Type B pancreatic cell (in vitro differentiated cells): ENCODE measurements at places on chromosomes 12 and 14.

DNA sequence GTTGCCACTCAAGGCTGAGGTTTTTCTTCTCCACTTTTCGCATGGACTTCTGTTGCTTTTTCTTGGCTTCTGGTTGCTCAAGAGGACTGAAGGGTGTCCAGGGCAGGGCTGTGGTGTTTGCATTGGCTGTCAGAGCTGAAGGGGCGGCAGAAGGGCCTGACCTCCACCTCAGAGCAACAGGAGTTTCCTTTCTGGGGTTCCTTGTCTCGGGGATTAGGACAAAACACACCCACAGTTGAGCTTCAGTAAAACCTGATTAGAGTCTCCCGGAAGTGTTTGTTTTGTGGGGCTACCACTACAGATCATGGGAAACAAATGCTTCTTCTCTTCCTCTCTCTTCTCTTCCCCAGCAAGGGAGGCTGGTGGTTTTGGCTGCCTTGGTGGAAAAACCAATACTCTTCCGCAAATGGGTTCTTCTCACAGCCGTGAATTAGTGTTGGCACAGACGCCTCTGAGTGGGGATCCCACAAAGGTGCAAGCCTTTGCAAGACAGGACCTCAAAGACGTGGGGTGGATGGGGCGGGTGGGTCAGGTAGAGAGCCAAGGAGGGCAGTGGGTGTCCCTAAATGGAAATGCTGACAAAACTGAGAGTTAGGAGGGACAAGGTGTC is 317.7 kb upstream of the TBX3 start:
- no peak for DNase-seq

GRCh38 chr12:119780786-119781434 is 96.2 kb downstream of the CIT start:
- no peak for DNase-seq

- no peak for DNase-seq
Observed at GRCh38 chr14:105330491-105330895, 15.9 kb downstream of the PACS2 start.

- DNase-seq = no peak
Observed at GRCh38 chr14:80658733-80659132, 282.8 kb downstream of the CEP128 start.

GRCh38 chr12:56321027-56321426 is 5.2 kb upstream of the CNPY2 start:
- no peak for DNase-seq

GRCh38 chr12:87200289-87200979 is 828.8 kb downstream of the C12orf50 start:
- DNase-seq = no peak

GRCh38 chr12:39412210-39412609 is 30.7 kb downstream of the KIF21A start:
- DNase-seq = no peak

- no peak for DNase-seq
Observed at GRCh38 chr12:92769124-92769901, 66.5 kb downstream of the PLEKHG7 start.

DNA sequence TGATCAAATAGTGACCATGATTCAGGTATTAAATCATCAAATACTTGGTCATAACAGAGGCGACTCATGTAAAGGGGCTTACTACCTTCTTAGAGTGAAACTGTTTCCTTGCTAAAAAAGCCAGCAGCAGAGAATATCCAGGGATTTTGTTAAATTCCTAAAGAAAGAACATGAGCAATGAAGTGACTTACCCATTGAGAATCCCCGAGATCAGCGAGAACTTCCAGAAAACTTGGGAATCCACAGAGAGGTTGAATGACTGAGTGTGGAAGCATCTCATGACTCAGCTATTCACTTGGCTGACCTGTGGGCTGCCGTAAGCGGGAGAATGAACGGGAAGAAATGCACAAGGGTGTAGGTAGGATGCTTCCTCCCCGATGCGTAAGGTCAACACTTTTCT is 85.3 kb upstream of the KCNA1 start:
- no peak for DNase-seq

GRCh38 chr14:93725002-93725582 is 63.2 kb downstream of the PRIMA1 start:
- no peak for DNase-seq

DNA sequence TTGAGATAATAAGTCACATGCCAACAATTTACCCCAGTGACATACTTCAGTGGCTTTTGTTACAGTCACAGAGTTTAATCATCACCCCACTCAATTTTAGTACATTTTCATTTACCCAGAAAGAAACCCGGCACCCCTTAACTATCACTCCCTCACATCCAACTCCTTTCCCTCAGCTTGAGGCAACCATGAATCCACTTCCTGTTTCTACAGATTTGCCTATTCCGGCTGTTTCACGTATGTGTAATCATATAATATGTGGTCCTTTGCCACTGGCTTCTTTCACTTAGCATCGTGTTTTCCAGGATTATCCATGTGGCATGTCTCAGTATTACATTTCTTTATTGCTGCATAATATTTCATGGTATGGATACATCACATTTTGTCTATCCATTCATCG is 147.5 kb downstream of the CFAP54 start:
- DNase-seq = no peak

- DNase-seq = no peak
Observed at GRCh38 chr12:105674871-105675699, 344.6 kb downstream of the C12orf75 start.

- no peak for DNase-seq
Observed at GRCh38 chr14:90785471-90785870, 30.8 kb downstream of the TTC7B start.

DNA sequence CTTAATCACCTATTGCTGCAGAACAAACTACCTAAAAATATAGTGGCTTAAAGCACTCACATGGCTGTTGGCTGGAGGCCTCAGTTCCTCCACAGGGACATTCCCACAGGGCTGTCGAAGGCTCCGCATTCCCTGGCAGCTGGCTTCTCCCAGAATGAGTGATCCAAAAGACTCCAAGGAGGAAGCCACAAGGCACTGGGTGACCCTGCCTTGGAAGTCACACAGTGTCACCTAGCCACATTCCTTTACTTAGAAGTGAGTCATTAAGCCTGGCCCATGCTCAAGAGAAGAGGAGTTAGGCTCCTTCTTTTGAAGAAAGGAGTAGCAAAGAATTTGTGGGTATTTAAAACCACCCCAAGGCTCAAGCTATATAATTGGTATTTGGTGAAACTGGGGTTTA is 63.9 kb upstream of the MAP1LC3B2 start:
- no peak for DNase-seq

DNA sequence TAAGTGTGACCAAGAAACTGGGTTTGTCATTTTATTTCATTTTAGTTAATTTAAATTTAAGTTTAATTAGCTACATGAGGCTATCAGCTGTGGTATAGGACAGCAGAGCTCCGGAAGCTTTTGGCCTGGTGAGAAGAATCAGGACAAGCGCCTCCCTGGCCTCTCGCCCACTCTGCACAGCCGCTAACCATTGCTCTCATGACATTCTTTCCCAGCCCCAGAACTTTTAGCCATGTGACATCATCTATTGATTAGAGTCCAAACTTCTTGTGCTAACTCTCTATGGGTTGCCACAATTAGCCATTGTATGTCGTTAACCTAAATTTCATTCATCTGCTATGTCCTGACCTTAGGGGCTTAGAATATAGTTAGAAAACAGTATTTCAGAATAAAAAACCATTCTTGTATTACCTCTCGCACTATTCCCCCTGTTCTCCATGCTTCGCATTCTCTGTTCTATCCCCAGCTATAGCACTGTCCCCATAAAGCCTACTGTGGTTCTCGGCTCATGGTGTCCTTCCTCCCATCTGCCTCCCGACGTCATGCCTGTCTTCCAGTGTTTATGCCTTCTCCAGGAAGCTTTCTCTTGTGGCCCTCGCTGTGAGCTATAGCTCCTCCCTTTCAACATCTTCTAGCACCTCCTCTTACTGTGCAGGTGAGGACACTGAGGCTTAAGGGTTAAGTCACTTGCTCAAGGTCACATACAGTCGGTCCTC is 23.5 kb downstream of the SSH1 start:
- DNase-seq = no peak

DNA sequence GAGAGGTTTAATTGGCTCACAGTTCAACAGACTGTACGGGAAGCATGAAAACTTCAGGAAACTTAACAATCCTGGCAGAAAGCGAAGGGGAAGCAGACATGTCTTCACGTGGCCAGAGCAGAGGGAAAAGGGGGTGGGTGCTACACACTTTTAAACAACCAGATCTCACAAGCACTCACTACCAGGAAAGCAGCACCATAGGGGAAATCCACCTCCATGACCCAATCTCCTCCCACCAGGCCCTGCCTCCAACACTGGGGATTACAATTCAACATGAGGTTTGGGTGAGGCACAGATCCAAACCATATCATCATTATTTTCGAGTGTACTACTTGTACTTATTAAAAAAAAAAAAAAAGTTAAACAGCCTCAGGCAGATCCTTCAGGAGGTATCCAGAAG is 29.9 kb downstream of the RXYLT1 start:
- no peak for DNase-seq

DNA sequence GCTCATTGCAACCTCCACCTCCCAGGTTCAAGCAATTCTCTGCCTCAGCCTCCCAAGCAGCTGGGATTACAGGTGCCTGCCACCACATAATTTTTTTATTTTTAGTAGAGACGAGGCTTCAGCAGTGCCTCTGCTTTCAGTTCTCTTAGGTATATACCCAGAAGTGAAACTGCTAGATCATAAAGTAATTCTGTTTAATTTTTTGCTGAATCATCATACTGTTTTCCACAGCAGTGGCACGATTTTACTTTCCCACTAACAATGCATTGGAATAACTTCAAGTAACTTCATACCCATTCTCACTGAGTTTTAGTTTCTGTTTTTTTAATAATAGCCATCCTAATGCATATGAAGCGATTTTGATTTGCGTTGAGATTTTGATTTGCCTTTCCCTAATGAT is 148.0 kb upstream of the G2E3 start:
- no peak for DNase-seq

- DNase-seq = no peak
Observed at GRCh38 chr12:15520083-15520482, 197.8 kb downstream of the PTPRO start.

DNA sequence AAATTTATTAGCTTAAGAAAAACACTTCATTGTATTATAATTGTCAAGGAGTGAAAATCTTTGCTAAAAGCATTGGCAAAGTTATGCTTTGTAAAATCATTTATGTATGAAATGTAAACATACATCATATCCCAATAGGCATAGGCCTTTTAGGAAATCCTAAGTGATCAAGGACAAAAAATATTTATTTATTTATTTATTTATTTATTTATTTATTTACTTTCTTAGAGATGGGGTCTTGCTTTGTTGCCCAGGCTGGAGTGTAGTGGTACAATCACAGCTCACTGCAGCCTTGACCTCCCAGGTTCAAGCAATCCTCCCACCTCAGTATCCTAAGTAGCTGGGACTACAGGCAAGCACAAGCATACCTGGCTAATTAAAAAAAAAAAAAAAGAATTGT is 32.0 kb upstream of the DLGAP5 start:
- no peak for DNase-seq

- DNase-seq = no peak
Observed at GRCh38 chr14:78709795-78710557, 539.8 kb downstream of the NRXN3 start.

DNA sequence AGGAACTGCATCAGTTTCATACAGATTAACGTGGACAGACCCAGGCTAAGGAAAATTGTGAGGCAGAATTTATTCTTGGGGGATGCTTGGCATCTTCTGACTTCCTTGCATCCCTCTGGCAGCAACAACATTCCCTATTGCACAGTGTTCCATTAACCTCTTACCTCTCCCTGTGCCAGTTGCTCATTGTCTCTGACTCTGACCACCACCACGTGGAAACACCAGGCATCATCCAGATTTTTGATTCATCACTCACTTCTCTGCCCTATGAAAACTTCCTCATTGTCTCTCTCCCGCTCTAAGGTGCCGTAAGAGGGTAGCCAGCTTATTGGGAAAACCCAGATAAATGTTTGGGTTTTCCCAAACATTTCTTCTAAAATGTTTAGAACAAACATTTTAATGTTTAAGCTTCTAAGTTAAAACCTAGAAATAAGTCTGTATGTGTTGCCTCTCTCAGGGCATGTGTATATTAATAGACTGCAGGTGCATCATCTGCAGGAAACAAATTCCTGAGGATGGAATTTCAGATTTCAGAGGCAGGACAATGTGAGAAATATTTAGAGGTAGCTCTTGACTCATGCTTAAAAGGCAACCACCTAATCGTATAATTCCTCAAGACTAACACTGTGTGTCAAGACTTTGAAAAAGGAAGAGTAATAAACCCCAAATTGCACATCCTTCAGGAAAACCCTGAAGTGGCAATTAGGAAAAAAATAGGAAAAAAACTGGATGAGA is 64.5 kb upstream of the SLC35F4 start:
- no peak for DNase-seq

- no peak for DNase-seq
Observed at GRCh38 chr14:99101855-99102461, 170.0 kb downstream of the BCL11B start.

DNA sequence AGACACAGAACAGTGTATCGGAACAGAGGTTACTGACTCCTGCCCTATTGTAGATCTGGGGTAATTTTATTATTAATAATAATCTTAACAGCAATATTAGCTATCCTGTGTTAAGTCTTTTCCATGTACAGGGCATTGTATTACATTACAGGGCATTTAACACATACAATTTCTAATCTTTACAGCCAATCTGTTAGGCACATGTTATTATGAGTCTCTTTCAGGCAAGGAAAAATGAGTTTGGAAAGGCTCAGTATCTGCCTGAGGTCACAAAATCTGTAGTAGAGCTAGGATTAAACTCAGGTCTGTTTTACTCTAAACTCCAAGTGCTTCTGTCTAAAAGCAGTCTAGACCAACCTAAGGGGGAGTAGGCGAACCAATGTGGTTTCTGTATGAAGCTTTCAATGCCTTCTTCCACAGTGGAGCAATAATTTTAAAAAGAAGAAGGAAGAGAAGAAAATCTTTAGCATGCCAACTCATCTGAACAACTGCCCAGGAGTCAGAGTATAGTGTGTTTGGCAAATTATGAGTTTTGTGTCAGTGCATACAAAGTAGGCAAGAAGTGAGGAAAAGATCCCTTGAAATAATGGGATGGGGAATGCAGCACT is 192.6 kb downstream of the CHST11 start:
- DNase-seq = no peak

GRCh38 chr14:35766700-35767082 is 42.4 kb downstream of the RALGAPA1 start:
- no peak for DNase-seq

- no peak for DNase-seq
Observed at GRCh38 chr12:27493260-27493940, 30.6 kb upstream of the PPFIBP1 start.

DNA sequence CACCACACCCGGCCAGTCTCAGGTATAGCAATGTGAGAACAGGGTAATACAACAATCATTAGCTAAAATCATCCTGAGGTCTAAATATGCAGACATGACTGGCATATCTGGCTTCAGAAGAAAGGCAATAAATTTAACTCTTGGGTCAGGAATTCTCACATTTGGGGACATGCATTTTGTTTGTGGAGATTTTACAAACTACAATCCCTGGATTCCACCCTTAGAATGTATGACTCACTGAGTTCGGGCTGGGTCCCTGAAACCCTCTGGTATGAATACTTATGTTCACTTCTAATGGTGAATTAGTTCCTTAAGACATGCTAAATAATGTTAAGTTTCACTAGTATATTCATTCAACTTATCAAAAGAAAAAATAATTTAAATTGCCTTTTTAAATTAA is 98.9 kb upstream of the HMGA2 start:
- DNase-seq = no peak

- no peak for DNase-seq
Observed at GRCh38 chr12:68293347-68293746, 38.8 kb downstream of the MDM1 start.
